Articular chondrocyte of knee joint (primary cell): ENCODE measurements at places on chromosomes 6 and 20. TPM values are rescaled to one million over a fixed set of nuclear protein-coding genes. Genes with fewer than 3 reads are reported as not detected.

The PPP1R3G gene
- total RNA-seq: 2.1 and 2.2 TPM in 2 replicates

The SAMD3 gene
- 0.39 and 1.9 TPM in 2 replicates for total RNA-seq

The POU5F1 gene
- total RNA-seq: 0.65 and 0.97 TPM in 2 replicates

The BMP7 gene
- not detected in 2 replicates for total RNA-seq

The PLCB4 gene
- total RNA-seq: 9.1 and 9.5 TPM in 2 replicates

The CASS4 gene
- total RNA-seq: 0.11 TPM in 1 of 2 replicates, not detected in the other

The CAGE1 gene
- under 0.01 TPM in 2 replicates for total RNA-seq

The FERMT1 gene
- 3.9 and 5.1 TPM in 2 replicates for total RNA-seq

The HFE gene
- total RNA-seq: 15.4 and 20.3 TPM in 2 replicates
